Hematopoietic multipotent progenitor cell treated with erythropoietin and hydrocortisone succinate and interleukin-3 and kit ligand, for 17 days (in vitro differentiated cells): ENCODE measurements at places on chromosomes 7 and 10.

GRCh38 chr10:21500578-21500910 is 24.9 kb downstream of the SKIDA1 start:
- no peak for DNase-seq

GRCh38 chr7:65397730-65398142 is 24.1 kb downstream of the ZNF92 start:
- no peak for DNase-seq

DNA sequence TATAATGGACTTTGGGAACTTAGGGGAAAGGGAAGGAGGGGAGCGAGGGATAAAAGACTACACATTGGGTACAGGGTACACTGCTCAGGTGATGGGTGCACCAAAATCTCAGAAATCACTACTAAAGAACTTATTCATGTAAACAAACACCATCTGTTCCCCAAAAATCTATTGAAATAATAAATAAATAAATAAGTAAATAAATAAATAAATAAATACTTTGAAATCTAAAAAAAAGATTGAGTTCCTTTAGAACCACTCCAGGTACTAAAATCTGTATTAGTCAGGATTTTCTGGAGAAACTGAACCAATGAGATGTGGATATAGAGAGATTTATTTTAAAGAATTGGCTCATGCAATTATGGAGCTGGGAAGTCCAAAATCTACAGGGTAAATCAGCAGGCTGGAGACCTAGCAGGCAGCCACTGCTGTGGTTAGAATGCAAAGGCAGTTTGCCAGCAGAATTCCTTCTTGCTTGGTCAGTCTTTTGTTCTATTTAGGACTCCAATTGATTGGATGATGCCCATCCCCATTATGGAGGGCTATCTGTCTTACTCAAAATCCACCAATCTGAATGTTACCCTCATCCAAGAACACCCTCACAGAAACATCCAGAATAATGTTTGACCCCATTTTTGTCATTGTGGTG is 8.9 kb downstream of the IGFBP1 start:
- DNase-seq = no peak

GRCh38 chr10:11658801-11659368 is 47.4 kb upstream of the USP6NL start:
- DNase-seq = no peak

DNA sequence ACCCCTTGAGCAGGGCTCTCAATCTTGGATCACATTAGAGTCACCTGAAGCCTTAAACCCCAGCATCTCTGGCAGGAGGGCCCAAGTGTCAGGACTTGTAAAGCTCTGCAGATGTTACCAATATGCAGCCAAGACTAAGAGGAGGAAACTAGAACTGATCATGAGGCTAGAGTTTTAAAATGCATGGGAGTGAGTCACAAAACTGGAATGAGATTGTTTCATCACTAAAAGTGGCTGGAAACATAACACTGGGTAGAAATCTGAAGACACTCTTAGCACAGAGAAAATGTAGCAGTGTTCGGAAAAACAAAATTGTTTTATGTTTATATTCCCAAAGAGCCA is 63.3 kb upstream of the GHITM start:
- no peak for DNase-seq

DNA sequence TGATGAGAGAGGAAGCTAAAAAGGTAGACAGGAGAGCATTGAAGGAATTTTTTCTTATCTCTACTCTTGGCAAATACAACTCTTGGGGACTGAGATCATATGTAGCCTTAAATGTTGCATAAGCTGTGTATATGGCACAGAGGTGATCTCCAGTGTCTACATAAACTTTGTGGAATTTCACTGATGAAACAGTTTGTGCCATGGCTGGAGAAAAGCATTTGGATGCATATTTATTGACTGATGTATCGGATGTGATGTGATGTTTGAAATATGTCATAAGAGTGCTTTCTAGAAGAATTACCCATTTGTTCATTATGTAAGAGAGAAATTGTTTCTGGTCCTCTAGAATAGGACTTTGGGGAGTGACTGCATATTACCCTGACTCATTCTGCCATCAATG is 244.9 kb upstream of the LRRTM3 start:
- no peak for DNase-seq

- DNase-seq = no peak
These were observed 37.6 kb downstream of the TMEM168 start for GRCh38 chr7:112752576-112752975.

- no peak for DNase-seq
These were observed 62.1 kb downstream of the PTEN start for GRCh38 chr10:87925570-87925969.

DNA sequence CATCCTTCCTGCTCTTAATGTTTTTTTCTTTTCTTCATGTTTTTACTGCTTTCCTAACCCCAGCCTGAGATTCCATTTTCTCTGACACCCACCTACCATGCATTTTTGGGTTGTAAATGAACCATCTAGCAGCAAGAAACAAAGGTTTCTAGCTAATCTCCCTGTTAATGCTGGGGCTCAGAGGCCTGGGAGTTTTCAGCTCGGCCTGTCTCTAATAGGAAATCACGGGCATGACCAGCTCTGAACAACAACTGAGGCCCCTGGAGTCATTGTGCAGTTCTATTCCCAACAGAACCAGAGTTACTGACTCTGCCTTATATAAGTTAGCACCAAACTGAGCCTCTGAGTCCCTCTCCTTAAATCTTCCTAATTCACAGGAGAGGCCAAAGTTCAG is 134.8 kb downstream of the CFAP58 start:
- DNase-seq = no peak

DNA sequence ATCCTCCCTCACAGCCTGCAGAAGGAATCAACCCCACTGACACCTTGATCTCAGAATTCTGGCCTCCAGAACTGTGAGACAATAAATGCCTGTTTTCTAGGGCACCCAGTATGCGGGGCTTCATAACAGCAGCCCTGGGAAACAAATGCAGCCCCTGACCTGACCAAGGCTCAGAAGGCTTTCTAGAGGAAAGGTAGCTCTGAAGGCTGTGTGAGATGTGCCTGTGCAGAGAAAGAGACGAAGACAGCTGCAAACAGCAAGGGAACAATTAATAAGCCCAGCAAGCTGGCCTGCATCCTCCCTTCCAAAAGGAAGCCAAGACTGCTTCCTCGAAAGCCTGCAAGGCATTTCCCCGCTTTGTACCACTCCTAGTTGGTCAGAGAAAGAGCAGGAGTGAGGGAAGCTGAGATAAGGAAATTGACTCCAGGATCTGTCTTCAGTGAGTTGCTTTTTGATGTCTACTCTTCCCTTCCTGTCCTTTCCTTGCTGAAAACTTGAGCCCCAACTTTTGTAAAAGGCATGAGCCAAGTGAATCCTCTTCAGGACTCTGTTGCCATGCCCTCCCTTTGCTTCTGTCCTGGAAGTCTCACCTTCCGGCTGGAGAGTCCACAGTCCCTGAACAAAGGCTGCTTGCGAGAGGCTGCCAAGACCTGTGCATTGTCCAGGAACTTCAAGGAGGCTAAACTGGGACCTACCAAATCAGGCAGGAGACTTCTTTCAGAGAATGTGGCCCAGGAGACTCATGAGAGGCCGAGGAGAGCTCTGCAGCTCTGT is 71.2 kb upstream of the ARID5B start:
- DNase-seq = no peak

- DNase-seq = no peak
These were observed 97.4 kb downstream of the CTTNBP2 start for GRCh38 chr7:117775801-117776200.

DNA sequence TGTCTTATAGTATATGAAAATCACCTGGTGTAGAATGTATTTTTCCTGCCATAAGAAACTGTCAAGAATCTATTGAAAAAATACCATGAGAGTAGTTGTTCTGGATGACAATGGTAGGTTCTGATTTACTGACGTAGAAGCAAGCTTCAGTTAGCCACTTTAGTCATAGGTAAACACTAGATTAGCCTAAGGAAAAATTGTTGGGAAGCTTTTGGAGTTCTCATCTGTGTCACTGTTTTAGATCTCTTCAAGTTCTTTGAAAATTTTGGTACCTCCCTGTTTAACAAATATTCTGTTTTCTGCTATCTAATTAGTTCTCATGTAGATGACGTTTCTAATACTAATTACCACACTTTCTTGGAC is 131.8 kb downstream of the ADK start:
- no peak for DNase-seq

DNA sequence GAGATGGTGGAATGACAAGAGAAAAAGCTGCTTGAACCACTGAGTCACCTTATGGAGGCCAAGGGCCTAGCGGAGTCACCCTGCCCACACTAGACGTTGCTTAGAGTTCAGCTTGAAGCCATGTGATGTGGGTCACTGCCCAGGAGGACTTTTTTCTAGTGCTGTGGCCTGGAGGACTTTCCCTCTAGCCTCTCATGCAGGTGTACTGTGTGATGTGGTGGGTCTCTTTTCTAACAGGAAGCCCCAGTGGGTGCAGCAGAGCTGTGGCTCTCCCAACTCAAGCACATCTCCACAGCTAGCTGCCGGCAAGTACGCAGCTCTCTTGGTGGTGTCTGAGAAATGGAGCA is 13.6 kb downstream of the POR start:
- DNase-seq = no peak

DNA sequence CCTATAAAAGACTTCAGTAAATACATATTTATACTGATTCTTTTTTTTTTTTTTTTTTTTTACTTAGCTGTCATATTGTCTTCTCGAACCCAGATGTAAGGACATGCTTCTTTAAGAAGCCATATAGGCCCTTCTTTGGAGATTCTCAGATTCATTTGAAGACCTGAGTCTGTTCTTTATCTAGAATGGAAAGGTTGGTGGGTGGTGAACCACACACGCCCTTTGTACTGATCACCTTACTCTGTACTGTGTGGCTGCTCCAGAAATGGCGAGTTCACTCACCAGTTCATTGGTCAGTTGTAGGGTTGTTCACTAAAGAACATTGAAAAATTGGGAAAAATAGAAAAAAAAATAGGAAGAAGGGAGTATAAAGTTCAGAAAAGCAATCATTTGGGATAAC is 32.5 kb downstream of the LANCL2 start:
- DNase-seq = no peak

DNA sequence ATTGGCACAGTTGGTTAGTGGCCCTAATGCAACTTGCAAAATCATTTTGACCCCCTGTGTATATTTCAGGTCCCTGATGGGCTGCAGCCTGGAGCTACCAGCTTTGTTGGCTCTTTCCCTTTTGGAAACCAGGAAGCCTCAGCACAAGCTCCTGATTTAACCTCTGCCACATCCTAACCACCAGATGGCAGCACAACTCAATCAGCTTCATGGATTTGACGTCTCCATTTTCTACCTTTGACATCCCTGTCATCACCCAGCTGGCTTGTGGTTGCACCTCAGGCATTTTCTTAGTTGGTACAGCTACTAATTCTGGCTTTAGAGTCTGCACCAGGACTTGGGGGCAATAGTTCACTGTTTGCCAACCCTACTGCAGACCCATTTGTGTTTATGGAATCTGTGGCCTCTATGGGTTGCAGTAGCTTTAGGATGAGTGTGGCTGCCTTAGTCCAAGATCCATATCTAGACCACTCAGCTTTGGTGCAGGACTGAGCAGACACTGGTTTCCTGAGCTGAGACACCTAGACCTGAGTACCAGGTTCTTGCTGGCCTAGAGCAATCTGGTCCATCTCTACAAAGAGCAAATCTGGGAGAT is 456.2 kb downstream of the REEP3 start:
- DNase-seq = no peak

DNA sequence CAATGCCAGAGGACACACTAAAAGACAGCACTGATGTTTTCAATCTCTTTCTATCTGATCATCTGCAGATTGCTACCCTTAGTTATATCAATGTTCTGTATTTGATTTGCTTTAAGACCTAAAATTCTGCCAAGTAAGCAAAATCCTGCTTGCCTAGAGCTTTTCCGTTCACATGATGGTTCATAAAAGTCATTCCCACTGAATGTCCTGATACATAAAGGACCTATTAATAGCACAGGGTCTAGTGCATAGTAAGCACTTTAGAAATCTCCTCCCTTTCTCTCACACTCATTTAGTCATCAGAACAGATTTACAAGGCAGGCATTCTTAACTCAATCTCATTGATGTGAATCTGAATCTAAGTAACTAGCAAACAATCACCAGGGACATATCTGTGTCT is 68.8 kb downstream of the PCGF5 start:
- no peak for DNase-seq

DNA sequence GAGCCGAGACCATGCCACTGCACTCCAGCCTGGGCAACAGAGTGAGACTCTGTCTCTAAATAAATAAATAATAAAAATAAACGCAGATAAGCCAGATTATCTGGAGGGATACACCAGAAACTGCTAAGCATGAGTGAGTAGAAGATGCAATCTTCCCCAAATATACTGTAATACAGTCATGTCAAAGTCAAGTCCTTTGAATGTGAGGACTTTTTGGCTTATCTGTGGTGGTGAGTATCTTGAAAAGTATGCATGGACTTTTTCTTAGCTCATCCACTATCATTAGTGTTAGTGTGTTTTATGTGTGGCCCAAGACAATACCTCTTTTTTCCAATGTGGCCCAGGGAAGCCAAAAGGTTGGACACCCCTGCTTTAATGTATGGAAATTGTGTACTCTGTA is 44.7 kb upstream of the PITRM1 start:
- no peak for DNase-seq

DNA sequence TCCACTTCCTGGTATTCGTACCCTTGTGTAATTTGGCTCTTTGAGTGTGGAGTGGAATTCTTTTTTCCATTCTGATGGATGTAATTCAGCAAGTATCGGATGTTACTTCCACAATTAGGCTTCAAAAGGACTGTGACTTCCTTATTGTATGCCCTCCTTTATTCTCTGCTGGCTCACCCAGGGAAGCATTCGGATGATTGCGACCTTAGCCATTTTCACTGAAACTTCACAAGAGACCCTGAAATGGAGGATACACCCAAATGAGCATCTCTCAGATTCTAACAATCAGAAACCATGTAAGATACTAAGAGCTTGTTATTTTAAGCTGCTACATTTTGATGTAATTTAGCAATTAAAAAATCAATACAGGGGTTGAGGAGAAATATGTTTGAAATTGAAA is 493.1 kb downstream of the DNAJB9 start:
- no peak for DNase-seq

- no peak for DNase-seq
These were observed 29.8 kb downstream of the BCAP29 start for GRCh38 chr7:107609811-107610261.

DNA sequence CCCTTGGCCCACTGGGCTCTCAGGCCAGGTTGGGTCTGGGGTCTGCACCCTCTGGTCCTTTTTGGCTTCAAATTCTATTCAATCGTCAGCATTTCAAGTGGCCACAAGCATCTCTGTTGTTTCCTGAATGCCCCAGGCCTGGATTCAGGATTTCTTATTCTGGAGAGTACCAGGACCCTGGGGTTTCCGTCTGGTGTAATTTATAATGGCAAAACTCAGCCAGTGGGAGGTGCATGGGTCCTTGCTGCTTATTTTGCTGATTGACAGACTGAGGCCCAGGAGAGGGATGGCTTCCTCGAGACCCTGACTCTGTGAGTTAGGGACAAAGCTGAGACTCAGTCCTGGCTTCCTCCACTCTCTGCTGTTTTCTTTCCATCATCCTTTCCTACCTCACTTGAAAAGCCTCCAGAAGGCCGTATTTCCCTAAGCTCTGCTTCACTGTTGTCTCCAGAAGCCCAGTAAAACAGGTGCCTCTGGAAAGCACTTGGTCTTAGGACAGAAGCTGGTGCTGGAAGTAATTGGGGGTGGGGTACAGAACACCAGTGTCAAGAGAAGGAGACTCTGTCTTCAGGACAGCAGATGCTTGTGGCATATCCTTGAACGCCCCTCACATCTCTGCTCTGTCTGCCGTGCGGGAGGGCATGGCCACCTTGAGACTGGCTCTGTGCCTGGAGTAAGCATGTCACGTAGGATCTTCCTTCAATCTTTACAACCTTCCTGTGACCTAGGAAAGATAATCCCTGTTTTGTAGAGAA is 39.4 kb upstream of the SH2D4B start:
- no peak for DNase-seq

GRCh38 chr7:23022258-23022769 is 8.4 kb upstream of the HYCC1 start:
- no peak for DNase-seq

GRCh38 chr10:60314069-60314940 is 75.4 kb downstream of the ANK3 start:
- no peak for DNase-seq
